Dermis lymphatic vessel endothelial cell (primary cell): ENCODE measurements at places on chromosomes 3 and 15. TPM values are rescaled to one million over a fixed set of nuclear protein-coding genes. Genes with fewer than 3 reads are reported as not detected.

MELTF gene
- total RNA-seq, result 0.60 and 1.2 TPM in 2 replicates

WDR49 gene
- total RNA-seq, result 0.11 and 0.17 TPM in 2 replicates

DLEC1 gene
- total RNA-seq, result not detected in 2 replicates

ANKRD63 gene
- not detected in 2 replicates for total RNA-seq

DPH3 gene
- 19.7 and 27.2 TPM in 2 replicates for total RNA-seq

CATSPER2 gene
- total RNA-seq, result 0.33 and 0.95 TPM in 2 replicates

CPN2 gene
- total RNA-seq, result not detected in 2 replicates

GOLGA8G gene
- not detected in 2 replicates for total RNA-seq

CCNB2 gene
- 6.8 and 9.1 TPM in 2 replicates for total RNA-seq

CMTM6 gene
- total RNA-seq, result 115 and 118 TPM in 2 replicates

IL20RB gene
- total RNA-seq, result 0.17 and 0.54 TPM in 2 replicates

IQCH gene
- total RNA-seq, result 0.54 and 0.69 TPM in 2 replicates

UBL7 gene
- total RNA-seq, result 24.7 and 29.8 TPM in 2 replicates

CPLX3 gene
- total RNA-seq, result not detected in 2 replicates

ACAN gene
- total RNA-seq, result under 0.01 TPM in 2 replicates

FSIP1 gene
- 0.43 and 0.69 TPM in 2 replicates for total RNA-seq

CCDC9B gene
- total RNA-seq, result 11.8 and 12.4 TPM in 2 replicates

CPA3 gene
- total RNA-seq, result not detected in 2 replicates

LRRC2 gene
- total RNA-seq, result under 0.01 and 0.17 TPM in 2 replicates

PRR23C gene
- not detected in 2 replicates for total RNA-seq

ESYT3 gene
- total RNA-seq, result not detected in 2 replicates

IL1RAP gene
- 2.8 and 3.0 TPM in 2 replicates for total RNA-seq

FANCD2OS gene
- total RNA-seq, result not detected in 2 replicates

SPTBN5 gene
- 0.76 and 1.0 TPM in 2 replicates for total RNA-seq

ACTC1 gene
- total RNA-seq, result not detected in 2 replicates

MCF2L2 gene
- total RNA-seq, result 0.09 and 0.11 TPM in 2 replicates

SLC28A1 gene
- not detected in 2 replicates for total RNA-seq

RASL12 gene
- total RNA-seq, result not detected in 2 replicates
